Stimulated activated naive CD4-positive, alpha-beta T cell (primary cell): ENCODE measurements at places on chromosomes 12 and 14.

GRCh38 chr12:10540776-10541205 is 35.1 kb downstream of the EIF2S3B start:
- no peak for DNase-seq

DNA sequence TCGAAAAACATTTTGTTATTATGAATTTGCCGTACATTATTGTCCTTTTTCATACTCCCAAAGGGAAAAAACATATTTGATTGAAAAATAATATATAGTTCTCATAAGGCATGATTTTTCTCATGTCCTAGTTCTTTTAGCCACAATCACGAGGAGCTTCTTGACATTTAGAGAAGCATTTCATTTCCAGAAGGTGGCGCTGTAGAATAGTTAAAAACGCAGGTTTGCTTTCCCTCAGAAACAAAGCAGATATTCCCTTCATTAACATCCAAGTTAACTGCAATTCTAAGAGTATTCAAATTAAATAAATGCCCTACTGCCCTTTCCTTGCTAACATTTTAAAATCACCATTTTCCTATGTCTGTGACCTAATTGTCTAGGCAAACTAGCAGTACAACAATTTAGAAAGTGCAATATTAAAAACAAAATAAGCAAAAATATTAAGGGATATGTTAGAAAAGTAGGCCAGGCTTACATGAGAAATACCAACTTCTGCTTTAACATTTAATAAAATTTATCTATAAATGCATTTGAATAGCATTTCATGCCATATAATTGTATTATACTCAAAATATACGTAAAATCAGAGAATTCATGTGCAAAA is 10.9 kb upstream of the PIK3C2G start:
- DNase-seq = no peak

GRCh38 chr12:51517800-51518199 is 73.2 kb upstream of the SCN8A start:
- no peak for DNase-seq

GRCh38 chr12:113016796-113017195 is 38.5 kb downstream of the OAS2 start:
- no peak for DNase-seq

GRCh38 chr12:110001596-110001995 is 2.4 kb downstream of the ANKRD13A start:
- DNase-seq = no peak

GRCh38 chr12:56720731-56721151 is 4.4 kb downstream of the NACA start:
- no peak for DNase-seq

DNA sequence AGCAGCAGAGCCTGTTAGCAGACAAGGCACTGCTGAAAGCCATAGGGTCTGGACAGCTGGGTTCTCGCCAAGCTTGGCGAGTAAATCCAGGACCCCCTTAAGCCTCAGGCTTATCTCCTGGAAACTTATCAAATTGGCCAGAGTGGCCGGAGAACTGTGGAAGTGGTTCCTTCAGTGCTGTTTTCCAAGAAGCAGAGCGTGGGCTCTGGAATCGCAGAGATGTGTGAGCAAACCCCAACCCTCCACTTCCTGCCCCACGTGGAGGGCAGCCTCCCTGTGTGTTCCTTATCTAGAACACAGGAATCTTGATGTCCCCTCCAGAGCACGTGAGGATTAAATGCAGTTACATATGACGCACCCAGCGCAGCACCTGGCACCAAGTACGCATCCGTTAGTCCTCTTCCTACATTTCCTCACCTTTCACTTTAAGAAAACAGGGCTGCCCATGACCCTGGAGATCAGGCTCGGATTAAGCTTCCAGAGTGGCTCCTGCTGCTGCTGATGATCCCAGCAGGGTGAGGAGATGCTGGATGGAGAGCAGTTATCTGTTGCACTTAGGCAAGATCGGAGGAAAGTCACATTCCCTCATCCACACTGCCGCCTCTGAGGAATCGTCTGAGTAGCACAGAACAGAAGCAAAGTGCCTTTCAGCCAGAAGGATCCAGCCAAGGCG is 35.0 kb downstream of the MMAB start:
- no peak for DNase-seq

GRCh38 chr14:91303091-91303923 is 58.8 kb upstream of the GPR68 start:
- no peak for DNase-seq

DNA sequence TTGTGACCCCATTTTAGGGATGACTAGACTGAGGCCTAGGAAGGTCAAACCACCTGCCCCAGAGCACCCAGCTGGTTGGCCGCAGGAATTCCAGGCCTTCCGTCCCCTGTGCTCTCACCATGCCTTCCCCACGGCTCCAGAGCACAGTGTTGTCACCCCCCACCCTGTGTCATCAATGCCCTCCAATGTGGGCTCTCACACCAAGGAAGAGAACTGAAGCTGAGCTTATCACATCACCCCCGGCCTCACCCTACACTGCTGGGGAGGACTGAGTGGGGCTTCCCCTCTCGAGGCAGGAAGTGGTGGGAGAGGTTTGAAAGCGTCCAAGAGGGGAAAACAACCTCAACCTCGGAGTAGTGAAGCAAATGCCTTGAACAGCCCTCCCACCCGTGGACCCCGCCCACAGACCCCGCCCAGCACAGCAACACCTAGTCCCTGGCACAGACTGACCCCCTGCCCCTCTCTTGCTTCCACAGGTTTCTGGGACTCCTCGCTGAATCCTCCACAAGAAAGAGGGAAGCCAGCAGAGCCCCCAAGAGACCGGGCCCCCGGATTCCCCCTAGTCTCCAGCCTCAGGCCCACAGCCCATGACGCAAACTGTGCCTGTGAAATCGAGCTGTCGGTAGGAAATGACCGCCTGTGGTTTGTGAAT is 97.2 kb downstream of the LGMN start:
- peak; percentile 76 for DNase-seq

GRCh38 chr14:22456998-22457594 is 131.9 kb downstream of the DAD1 start:
- DNase-seq = no peak

GRCh38 chr14:90548455-90548854 is 151.6 kb downstream of the CALM1 start:
- DNase-seq = no peak

GRCh38 chr14:70908935-70909641 is 1.8 kb downstream of the PCNX1 start:
- DNase-seq = no peak

GRCh38 chr12:42730291-42730690 is 140.7 kb upstream of the PRICKLE1 start:
- DNase-seq = no peak

GRCh38 chr12:100208834-100209233 is 8.2 kb downstream of the ACTR6 start:
- DNase-seq = no peak

- no peak for DNase-seq
Observed at GRCh38 chr12:51890133-51890464, 2.2 kb downstream of the ANKRD33 start.

DNA sequence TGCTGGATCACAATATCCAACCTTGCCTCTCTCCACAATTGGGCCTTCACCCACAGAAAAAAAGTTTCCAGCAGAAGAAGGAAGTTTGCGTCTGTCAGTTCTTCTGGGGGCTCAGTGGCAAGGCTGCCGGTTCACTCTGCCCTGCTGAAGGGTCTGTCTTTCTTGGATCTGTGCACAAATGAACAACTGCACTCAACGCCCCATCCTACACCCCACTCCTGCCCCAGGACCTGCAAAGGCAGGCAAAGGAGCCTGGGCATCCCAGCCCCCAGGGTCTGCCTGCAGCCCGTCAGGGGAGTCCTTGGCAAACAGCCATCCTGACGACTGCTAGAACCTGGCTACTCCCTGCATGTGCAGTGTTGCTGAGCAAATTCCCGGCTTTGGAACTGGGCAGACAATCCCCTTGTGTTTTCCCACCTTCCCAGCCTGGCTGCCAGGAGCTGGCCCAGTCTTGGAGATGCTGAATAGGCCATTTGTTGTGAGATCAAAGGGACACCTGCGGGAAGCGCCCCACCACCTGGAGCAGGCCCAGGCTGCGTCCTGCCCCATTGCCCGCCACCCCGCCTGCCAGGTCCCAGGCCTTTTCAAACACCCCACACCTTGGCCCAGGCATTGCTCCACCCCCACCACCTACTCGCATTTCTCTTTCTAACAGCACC is 311.9 kb downstream of the BCL11B start:
- no peak for DNase-seq

GRCh38 chr12:85468356-85469157 is 188.5 kb downstream of the ALX1 start:
- DNase-seq = peak; percentile 23

GRCh38 chr14:63508033-63508432 is 35.1 kb downstream of the PPP2R5E start:
- DNase-seq = no peak

DNA sequence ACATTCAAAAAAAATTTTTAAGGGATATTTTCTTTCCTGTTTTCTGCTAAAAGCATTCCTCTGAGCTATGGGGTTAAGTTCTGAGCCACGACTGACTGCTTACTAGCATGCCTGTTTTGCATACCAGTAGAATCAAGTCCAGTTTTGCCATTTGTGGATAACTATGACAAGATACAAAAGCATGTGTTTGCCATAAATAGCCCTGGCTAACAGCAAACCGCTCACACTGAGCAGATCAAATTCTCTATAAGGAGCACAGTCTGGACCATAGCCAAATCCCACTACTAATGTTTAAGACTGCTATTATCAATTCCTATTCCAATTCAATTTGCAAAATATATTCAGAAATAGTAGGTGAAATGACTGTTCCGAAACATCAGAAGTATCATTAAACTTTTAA is 3.2 kb downstream of the CFL2 start:
- no peak for DNase-seq

DNA sequence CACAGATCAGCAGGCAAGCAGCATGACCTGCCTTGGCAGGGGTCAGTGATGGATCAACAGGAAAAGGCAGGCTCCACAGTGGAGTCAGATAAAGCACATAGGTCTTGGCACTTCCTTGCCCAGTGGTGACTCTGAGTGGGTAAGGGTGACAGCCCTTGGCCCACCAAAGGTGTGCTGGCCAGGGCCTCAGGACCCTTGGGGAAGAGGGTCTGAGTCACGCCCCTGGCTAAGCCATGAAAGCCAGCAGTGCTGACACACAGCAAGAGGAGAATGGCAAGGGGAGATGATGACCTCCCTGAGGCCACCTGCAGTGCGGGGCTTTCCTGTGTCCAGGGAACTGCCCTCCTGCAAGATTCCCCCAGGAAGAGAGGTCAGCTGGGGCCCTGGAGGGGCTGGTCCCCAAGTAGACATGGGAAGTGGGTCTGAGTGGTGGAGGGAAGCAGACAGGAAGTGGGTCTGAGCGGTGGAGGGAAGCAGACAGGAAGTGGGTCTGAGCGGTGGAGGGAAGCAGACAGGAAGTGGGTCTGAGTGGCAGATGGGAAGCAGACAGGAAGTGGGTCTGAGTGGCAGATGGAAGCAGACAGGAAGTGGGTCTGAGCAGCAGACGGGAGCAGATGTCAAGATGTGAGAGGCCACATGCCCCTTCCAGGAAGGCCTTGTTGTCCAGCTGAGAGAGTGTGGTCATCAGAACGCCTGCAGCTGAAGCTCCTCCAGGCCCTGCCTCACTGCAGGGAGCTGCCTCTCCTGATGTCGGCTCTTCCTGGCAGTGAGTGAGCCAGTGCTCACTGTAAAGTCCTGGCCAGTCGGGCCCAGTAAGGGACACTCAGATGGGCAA is 34.8 kb downstream of the DIO3 start:
- peak; percentile 8 for DNase-seq

DNA sequence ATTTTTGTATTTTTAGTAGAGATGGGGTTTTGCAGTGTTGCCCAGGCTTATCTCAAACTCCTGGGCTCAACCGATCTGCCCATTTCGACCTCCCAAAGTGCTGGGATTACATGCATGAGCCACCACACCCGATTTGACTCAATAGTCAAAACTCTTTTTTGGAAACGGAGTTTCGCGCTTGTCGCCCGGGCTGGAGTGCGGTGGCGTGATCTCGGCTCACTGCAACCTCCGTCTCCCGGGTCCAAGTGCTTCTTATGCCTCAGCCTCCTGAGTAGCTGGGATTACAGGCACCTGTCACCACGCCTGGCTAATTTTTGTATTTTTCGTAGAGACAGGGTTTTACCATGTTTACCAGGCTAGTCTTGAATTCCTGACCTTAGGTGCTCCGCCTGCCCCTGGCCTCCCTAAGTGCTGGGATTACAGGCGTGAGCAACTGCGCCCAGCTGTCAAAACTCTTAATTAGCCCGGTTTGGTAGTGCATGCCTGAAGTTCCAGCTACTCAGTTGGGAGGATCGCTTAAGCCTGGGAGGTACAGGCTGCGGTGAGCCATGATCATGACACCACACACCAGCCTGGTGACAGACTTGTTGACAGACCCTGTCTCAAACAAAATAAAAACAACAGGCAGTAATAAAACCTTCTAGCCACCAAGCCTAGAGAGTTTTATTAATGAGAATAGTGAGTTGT is 12.4 kb downstream of the MED21 start:
- no peak for DNase-seq

- no peak for DNase-seq
Observed at GRCh38 chr14:25537846-25538455, 488.0 kb upstream of the STXBP6 start.

GRCh38 chr12:48198672-48198971 is 4.5 kb downstream of the OR10AD1 start:
- no peak for DNase-seq

- DNase-seq = no peak
Observed at GRCh38 chr14:54252072-54252730, 144.6 kb upstream of the CDKN3 start.

GRCh38 chr12:117874842-117875434 is 93.9 kb downstream of the KSR2 start:
- peak; percentile 18 for DNase-seq

- no peak for DNase-seq
Observed at GRCh38 chr14:61179061-61179690, 102.0 kb downstream of the TMEM30B start.

GRCh38 chr14:59435987-59436386 is 29.2 kb downstream of the GPR135 start:
- DNase-seq = no peak

- peak; percentile 36 for DNase-seq
Observed at GRCh38 chr12:44876544-44877410, 662 bp upstream of the NELL2 start.

GRCh38 chr14:89701211-89702043 is 253.1 kb downstream of the EFCAB11 start:
- DNase-seq = peak; percentile 79
